ENCODE measurements at places on chromosomes 4 and X.

GRCh38 chrX:136168929-136169735 is 21.8 kb downstream of the FHL1 start:
- DNase-seq, result peak; percentile 83

DNA sequence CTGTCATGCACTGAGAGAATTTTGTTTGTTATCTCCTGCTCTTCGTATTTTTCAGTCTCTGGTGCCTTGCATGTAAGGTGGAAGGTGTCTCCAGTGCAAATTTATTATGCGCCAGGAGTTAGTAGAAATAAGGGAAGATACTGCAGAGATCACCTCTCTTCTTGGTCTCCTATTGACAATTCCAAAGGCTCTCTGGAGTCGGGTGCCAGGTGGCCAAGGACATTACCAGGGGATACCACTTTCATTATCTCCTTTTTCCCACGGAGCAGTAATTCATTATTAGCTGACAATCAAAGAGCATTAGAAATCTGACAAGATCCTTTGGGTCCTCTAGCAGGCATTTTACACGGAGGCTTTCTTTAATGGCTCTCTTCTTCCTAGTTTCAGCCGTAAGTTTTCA is 26.0 kb downstream of the ADD1 start:
- DNase-seq, result no peak

GRCh38 chrX:1754077-1754476 is 139.2 kb downstream of the ASMT start:
- no peak for DNase-seq

GRCh38 chr4:184255871-184256642 is 38.4 kb upstream of the ENPP6 start:
- no peak for DNase-seq

DNA sequence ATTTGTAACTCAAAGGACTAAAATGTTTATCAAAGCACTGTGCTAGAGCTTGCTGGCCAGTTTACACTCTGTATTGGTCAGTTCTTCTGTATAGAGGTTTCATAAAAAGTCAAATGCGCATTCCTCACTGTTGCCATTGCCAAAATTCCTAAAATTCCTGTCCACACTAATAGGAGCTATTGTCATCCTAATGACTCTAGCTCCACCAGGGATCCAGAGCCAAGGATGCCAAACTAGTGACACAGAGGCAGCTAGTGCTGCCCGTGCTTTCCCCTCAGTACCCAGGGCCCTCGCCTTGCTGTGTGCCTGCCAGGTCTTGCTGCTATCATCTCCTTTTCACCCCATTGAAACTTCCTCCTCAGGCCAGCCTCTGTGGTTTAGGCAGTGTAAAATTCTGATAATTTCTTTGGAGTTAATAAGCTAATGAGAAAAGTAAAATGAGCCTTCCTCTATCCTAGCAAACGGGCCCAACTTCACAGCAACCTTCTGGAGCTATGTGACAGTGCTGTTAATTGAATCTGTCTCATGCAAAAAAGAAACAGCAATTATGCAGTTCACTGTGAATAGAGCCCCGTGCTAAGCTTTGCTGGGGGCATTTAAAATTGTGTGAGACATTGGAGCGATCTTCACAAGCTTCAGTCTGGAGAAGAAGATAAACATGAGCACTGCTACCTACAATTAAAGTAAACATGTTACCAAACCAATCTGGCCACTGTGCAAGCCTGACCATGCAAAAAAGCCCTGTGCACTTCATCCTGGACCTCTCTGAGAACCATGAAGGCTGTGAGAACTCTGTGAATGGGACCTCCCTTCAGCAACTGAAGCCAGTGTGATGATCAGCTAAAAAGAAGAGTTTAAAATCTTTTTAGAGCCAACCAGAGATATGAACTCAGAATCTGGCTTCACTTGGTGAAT is 43.1 kb upstream of the FGF2 start:
- peak; percentile 81 for DNase-seq

- no peak for DNase-seq
These were observed 97.2 kb upstream of the METTL14 start for GRCh38 chr4:118587946-118588345.

GRCh38 chrX:14832151-14832550 is 40.7 kb downstream of the FANCB start:
- DNase-seq, result no peak

GRCh38 chrX:31228415-31228832 is 156.6 kb upstream of the FTHL17 start:
- no peak for DNase-seq

DNA sequence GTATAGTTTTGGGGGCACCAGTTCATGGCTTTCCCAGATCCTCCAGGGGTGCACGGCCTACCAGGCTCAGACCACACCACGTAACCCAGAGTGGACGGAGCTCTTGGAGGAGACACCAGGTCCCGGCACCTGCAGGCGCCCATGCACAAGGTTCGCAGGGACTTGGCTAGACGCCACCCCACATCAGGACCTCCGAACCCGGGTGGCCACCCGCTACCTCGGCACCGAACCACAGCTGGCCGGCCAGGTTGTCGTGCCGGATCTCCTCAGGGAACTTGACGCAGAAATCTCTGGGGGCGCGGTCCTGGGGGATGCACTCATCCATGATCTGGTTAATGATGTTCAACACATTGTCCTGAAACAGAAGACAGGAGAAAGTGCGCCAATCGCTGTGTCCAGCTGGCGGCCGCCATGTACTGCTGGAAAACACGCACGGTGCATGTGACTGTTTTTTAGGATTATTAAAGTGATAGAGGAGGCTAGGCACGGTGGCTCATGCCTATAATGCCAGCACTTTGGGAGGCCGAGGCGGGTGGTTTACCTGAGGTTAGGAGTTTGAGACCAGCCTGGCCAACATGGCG is 77.1 kb downstream of the ZFYVE28 start:
- DNase-seq, result no peak

GRCh38 chr4:20254511-20255250 is 3.0 kb downstream of the SLIT2 start:
- no peak for DNase-seq
